Body of pancreas (tissue), 4 donors: ENCODE measurements at places on chromosomes 5 and 9. TPM values are rescaled to one million over a fixed set of nuclear protein-coding genes. Genes with fewer than 3 reads are reported as not detected.

Gene STPG3
- not detected for total RNA-seq

DNA sequence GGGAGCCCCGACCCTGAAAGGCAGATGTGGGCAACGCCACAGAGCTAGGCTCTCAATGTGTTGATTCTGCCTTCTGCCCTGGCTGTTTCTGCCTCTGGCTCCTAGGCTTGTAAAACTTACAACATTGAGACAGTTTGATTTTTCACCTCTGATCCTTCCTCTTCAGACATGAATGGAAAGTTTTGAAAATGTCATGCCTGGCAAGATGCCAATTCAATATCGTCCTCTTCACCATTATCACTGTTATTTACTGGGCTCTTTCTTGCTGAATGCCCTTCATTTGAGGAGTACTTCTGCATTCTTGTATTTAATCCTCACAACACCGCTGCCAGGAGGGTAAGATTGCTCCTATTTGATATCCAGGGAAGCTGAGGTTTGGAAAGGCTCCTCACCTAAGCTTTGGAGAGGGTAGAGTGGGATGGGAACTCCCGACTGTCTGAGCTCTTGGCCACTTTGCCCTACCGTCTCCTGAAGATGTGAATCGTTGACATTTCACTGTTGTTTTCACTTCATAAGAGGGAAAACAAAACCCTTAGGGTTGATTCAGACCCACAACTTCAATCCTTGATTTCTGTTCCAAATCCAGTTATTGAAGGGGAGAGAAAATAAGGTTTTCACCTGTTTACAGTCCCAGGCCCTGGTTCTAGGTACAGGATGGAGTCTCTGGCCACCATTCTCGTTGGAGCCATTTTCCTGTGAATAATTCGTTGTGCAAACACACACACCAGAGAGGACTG, 12.7 kb upstream of the FGF1 start:
- no peak for DNase-seq

Gene FBXL7
- total RNA-seq, result 3.1 TPM

DNA sequence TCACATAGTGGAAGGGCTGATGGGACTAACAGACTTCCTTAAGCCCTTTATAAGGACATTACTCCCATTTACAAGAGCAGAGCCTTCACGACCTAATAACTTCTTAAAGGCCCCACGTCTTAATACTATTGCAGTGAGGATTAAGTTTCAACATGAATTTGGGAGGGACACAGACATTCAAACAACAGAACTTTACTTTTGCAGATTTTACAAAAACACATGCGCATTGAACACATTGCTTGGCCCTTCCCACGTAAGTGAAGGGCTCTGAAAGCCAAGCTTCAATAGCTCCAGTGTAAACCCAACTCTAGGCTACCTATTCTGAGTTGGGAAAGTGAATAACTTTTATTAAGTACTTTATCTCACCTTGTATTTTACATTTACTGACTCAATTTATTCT, 53.8 kb upstream of the DNAH5 start:
- DNase-seq, result no peak
